Suprapubic skin (tissue), 4 donors: ENCODE measurements at places on chromosomes 2 and 18.

GRCh38 chr2:187294043-187294442 lies 154.0 kb downstream of the CALCRL start:
- no peak overlapping the region for H3K27ac ChIP-seq
- DNase-seq: no peak
- no peak overlapping the region for H3K4me3 ChIP-seq
- H3K36me3 ChIP-seq: no peaks in the 10 kb centered on the region

DNA sequence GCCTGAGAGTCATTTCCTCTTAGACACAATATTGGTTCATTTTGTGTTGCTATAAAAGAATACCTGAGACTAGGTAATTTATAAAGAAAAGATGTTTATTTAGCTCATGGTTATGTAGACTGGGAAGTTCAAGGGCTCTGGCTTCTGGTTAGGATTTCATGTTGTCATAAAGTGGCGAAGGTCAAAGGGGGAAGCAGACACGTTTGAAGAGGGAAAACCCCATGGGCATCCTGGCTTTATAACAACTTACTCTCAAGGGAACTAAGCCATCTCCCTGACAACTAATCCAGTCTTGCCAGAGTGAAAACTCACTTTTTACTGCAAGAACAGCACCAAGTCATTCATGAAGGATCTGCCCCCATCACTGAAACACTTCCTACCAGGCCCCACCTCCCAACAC lies 89.7 kb upstream of the RNF152 start:
- DNase-seq: no peak
- no peaks in the 10 kb centered on the region for H3K27me3 ChIP-seq
- no peak overlapping the region for H3K4me3 ChIP-seq
- no peaks in the 10 kb centered on the region for H3K4me1 ChIP-seq

DNA sequence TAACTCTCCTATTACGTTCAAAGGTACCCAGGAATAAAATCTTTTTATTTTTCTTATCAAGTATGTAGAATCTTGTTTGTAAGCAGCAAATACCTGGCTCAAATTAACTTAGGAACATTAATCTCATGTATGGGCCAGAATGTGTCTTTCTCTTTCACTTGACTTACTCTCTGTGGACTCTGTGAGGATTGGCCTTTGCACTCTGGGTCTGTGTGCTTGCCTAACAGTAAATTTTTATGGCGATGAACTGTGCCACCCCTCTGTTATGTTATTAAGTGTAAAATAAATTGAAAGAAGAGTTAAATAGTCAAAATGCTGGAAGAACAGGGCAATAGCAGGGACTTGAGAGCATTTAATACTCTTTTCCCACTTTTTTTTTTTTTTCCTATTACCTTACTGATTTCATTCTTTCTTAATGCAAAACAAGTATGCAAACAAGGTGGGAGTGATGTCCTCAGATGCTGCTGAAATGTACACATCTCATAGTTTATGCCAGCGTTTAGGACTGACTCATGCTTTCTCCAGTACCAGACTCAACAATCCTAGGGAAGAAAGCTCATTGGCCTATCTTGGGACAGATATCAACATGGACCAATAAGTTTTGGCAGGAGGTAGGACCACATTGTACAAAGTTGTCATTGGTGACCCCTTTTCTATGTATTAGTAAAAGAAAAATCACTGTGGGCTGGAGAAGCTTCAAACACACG lies 25.5 kb downstream of the LYPD6 start:
- no peaks in the 10 kb centered on the region for H3K27me3 ChIP-seq
- no peaks in the 10 kb centered on the region for H3K36me3 ChIP-seq
- no peak overlapping the region for H3K4me3 ChIP-seq
- no peak overlapping the region for H3K27ac ChIP-seq

- no peak overlapping the region for H3K27ac ChIP-seq
- no peak for DNase-seq
- H3K4me3 ChIP-seq: no peak overlapping the region
- H3K36me3 ChIP-seq: no peaks in the 10 kb centered on the region
- H3K4me1 ChIP-seq: no peaks in the 10 kb centered on the region
These were observed 233.7 kb downstream of the DSEL start for GRCh38 chr18:67282796-67283195.

GRCh38 chr18:4352746-4353551 lies 102.2 kb downstream of the DLGAP1 start:
- H3K4me1 ChIP-seq: peaks cover 11% of the 10 kb centered on the region
- no peak overlapping the region for H3K27ac ChIP-seq
- H3K36me3 ChIP-seq: no peaks in the 10 kb centered on the region
- H3K4me3 ChIP-seq: no peak overlapping the region

GRCh38 chr18:79245517-79246001 lies 150.2 kb upstream of the NFATC1 start:
- no peak overlapping the region for H3K4me3 ChIP-seq
- no peaks in the 10 kb centered on the region for H3K36me3 ChIP-seq
- no peak for DNase-seq
- no peaks in the 10 kb centered on the region for H3K27me3 ChIP-seq

GRCh38 chr2:130829015-130829414 lies 7.7 kb upstream of the ARHGEF4 start:
- H3K4me1 ChIP-seq: peaks cover 3% of the 10 kb centered on the region
- DNase-seq: no peak
- no peak overlapping the region for H3K4me3 ChIP-seq
- H3K27me3 ChIP-seq: peaks cover 9% of the 10 kb centered on the region
- no peak overlapping the region for H3K27ac ChIP-seq

DNA sequence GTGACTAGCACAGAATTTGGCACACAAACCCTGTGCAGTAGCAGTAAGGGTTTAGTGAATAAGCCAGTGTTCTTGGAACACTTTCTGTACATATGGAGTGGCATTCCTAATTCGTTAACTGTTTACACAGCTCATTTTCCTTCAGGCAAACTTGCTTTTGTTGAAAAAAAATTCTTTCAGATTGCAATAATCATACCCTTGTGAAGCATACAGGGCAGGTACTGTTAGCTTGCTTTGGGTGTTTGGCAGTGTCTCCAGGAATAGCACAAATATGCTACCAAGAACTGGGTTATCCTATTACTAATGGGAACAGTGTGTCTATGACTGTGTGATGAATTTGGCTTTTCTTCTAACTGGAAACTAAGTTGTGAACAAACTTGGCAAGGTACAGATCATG lies 33.4 kb downstream of the UGP2 start:
- no peak for DNase-seq
- peak overlapping the region; percentile 11 for H3K4me3 ChIP-seq
- H3K36me3 ChIP-seq: peaks cover 16% of the 10 kb centered on the region
